Cerebellum (tissue), 4 donors: ENCODE measurements at places on chromosomes 1 and 21.

GRCh38 chr1:183648042-183648441, 5.1 kb downstream of the APOBEC4 start:
- peak; percentile 33 for DNase-seq

DNA sequence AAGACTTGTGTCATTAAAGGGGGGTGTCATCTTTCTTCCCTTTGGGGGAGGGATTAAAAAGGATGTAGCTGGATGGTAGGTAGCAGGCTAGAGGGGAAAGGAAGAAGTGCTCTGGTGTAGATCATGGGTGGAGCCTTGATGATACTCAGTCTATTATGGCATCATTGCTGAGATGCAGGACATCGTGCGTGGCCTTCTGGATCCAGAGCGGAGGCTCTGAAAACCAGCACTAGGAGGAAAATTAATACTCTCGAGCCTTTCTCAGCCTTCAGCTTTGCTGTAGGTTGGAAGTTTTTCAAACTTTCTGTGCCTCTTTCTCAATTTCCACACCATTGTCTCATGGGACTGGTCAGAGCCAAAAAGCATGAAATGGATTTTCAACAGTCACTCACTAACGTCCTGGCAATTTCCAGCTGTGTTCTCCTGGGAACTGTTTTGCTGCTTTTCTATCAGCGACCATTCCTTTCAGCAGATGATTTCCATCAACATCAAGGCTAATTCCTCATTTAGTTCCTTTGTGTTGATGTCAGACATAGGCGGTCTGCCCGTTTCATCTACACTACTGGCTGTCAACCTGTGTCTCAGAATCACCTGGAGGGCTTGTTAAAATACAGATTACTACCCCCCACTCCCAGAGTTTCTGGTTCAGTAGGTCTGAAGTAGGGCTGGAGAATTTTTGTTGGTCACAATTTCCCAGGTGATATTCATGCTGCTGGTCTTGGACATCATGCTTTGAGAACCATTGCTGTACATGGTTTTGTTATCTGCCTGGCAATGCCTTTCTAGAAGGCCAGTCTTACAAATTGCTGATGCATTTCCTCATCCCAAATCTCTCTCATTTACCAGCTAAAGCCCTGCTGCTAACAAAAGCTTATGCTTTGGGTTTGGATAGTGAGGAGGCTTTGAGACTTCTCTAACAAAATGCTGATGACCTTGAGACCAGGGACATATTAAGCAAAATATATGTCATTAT, 7.7 kb downstream of the CACNA1E start:
- no peak for DNase-seq

- DNase-seq = peak; percentile 75
Measured at GRCh38 chr1:63787875-63788274, 14.1 kb downstream of the ROR1 start.

- DNase-seq = no peak
Measured at GRCh38 chr1:78211483-78212092, 165.8 kb downstream of the GIPC2 start.
